ENCODE measurements at places on chromosomes 2 and 18. TPM values are rescaled to one million over a fixed set of nuclear protein-coding genes. Genes with fewer than 3 reads are reported as not detected.

DNA sequence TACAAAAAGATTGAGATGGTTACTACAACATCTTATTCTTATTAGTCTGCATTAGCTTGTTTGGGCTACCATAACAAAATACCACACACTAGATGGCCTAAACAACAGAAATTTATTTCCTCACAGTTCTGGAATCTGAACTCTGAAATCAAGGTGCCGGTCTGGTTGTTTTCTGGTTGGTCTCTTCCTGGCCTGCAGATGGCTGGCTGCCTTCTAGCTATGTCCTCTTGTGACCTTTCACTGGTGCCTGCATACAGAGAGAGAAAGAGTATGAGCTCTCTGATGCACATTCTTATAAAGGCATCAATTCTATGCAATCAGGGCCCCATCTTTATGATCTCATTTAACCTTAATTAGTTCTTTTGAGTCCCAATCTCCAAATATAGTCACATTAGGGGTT lies 696.5 kb downstream of the TDRD15 start:
- DNase-seq: peak; percentile 8

GRCh38 chr18:51077217-51077616 lies 47.2 kb downstream of the SMAD4 start:
- DNase-seq: peak; percentile 62

DNA sequence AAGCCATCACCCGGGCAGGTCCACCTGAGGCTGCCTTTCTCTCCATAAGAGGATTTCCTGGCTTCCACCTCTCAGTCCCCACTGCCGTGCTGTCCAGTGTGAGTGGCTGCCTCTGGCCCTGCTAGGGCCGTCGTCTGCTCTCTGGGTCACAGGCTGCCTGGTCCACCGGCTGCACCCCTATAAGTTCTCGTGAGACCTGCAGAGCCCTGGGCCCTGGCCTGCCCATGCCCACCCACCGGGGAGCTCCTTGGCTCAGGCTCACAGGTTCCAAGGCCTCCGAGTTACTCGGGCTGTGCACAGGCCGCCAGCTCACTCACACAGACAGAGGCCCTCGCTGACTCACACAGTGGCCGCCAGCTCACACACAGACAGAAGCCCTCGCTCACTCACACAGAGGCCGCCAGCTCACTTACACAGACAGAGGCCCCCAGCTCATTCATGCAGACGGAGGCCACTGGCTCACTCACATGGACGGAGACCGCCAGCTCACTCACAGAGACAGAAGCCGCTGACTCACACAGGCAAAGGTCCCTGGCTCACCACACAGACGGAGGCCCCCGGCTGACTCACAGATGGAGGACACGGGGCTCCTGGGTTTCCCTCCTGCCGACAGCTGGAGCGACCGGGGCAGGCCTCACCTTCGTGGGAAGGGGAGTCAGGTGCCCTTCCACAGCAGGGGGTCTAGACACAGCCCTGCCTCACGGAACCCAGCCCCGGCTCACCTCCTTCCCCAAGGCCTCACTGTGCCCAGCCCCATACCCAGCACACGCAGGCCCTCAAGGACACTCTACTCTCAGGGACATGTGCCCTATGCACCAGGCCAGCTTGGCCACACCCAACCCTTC lies 334.1 kb upstream of the MYT1L start:
- DNase-seq: peak; percentile 86

- DNase-seq: peak; percentile 37
These were observed 19.2 kb downstream of the POU3F3 start for GRCh38 chr2:104872866-104873688.

DNA sequence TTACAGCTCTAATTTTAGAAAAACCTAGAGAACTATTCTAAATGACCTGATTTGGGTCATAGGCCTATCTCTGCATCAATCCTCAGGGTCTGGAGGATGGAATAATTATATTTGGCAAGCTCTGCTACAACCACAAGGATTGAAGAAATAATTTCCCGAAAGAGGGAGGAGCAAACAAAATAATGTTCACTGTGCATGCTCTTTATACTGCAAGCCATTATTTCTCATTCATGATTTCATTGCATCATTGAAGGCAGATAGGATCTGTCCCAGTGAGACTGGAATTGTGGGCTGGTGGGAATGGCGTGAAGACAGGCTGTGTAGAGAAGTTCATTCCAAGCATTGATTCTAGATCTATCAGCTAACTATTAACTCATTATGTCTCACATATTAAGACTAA lies 12.7 kb upstream of the MAPRE2 start:
- no peak for DNase-seq

DNA sequence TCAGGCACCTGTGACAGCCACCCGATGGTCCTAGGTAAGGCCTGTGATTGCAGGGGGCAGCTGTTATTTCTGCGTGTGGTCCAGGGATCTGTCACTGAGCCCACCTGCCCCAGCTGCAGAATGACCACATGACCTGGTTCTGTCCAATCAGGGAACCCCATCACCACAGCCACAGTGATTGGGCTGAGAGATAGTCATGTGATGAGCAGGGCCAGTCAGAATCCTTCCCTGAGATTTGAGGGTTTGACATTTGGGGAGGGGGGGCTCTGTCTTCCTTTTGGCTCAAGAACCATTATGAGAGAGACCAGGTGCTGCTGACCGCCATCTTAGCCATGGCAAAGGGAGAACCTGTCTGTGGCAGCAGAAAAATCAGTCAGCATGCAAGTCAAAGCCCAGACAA lies 147.2 kb downstream of the SMAD7 start:
- DNase-seq: no peak

POTEE gene
- not detected for total RNA-seq

GRCh38 chr2:98444436-98445176 lies at the start of gene INPP4A:
INPP4A (plus strand) TSS chr2:98444858; CDS start chr2:98520049, 75,191 bp downstream.
- peak; percentile 42 for DNase-seq

ARHGAP28 gene
- 3.8 TPM for total RNA-seq

TTN gene
- total RNA-seq: 0.18 TPM

ERICH2 gene
- not detected for total RNA-seq

DNA sequence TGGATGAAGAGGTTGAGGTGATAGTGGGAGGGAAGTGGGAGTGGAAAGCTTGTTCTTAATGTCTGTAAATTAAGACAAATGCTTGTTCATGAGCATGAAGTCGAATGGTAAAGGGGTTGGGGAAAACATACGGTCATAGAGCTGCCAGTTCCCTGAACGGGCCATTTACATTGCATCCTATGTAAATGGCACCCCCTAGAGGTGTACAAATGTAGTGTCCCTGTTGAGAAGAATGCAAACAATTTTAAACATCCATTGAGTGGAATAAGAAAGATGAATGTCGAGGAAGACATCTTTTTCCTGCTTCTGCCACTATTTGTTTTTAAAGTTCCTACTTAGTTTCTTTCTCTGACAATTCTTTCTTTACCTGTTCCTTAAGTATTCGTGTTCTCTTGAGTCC lies 155.7 kb downstream of the RDH14 start:
- no peak for DNase-seq

DNA sequence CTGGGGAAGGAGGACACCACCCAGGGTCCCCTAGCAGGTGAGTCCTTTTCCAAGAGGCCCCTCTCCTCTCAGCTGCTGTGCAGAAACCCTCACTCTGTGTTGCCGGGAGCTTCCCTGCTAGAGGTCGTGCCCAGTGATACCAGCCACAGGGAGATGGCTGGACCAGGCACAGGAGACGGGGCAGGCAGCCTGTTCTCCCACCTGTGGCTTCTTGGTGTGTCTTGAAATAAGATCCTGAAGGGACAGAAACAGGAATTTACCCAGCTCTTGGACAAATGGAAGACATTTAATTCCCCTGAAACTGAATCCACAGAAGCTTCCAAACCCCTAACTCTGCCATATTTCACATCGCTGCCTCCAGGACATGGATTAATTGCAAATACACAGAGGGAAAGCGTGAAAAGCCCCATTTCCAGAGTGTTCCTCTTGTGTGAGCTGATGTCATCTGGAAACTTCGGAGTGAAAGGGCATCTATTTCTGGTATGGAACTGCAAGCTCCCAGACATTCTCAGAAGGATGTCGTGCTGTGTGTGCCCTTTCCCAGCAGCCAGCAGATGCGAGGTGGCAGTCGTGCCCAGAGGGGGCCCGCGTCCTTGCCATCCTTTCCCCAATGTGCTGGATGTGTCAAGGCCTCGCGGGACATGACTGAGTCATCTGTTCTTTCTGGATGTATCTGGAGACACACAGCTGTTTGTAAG lies 177.7 kb downstream of the SEPTIN10 start:
- peak; percentile 43 for DNase-seq

TUBA4B gene
- not detected for total RNA-seq

DNA sequence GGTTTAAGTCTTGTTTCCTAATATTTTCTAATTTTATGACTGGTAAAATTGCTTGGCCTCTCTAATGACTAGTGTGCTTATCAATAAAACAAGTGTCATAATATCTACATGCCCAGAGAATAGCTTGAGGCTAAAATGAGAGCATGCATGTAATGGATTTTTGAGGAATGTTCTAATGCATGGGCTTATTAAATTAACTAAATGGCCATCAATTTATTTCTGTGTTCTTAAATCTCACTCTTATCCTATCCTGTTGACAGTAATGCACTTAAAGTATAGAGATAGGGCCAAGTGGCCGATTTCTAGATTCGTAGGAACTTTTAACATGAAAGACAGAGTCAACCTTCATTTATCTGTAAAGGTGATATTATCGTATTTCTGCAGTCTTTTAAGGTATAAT lies 252.4 kb upstream of the COL3A1 start:
- DNase-seq: no peak
